T-helper 2 cell (primary cell): ENCODE measurements at places on chromosomes 1 and 21.

DNA sequence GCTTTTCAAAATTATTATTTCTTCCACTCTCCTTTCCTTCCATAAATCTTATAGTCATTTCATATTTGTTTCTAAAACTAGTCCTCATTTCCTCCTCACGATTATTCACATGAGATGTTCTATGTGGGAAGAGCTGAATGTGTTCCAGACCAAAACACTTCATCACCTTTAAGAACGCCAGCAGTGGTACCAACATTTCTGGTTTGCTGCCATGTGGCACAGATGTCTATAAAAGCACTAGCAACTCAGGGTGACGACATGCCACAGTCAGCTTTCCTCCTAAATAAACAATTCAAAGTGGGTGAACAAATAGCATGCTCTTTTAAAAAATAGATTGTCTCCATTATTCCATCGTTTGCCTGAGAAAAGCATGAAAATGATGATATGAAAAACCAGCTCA lies 1217.8 kb upstream of the ADGRL2 start:
- no peak for DNase-seq

DNA sequence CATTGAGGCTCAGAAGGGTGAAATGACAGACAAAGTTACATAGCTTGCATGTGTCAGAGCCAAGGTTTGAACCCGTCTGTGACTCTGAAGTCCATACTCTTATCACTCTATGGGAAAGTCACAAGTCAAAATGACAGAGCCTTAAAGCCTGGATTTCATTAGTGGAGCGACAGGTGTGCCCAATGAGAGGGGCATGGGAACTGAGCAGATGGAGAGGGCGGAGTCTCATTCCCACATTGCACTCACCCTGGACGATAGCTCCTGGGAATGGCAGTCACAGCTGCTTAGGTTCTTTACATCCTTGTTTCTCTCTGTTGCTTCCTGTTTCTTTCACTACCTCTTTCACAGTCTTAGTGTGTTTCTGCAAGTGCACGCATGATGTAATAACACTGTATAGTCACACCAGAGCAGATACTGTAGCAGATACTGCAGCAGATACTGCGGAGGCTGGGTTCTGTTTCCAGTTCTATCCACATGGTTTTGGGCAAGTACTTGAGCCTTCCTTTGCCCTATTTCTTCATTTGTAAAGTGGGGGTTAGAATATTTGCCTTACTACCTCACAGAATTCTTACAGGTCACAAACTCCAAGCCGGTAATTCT lies 127.2 kb downstream of the ZSCAN20 start:
- DNase-seq = no peak

DNA sequence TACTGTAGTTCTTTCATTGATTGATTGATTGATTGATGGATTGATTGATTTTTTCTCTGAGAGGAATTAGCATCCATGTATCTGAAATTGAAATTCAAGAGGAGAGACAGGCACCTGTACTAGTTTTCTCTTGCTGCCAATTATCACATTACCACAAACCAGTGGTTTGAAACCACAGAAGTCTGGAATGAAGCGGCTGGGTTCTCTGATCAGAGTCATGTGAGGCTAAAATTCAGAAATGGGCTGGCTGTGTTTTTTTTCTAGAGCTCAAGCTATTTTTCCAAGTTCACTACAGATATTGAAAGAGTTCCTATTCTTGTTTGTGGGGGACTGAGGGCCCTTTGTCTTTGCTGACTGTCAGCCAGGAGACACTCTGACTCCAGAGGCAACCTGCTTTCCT lies 10.0 kb downstream of the NBPF3 start:
- DNase-seq = no peak

DNA sequence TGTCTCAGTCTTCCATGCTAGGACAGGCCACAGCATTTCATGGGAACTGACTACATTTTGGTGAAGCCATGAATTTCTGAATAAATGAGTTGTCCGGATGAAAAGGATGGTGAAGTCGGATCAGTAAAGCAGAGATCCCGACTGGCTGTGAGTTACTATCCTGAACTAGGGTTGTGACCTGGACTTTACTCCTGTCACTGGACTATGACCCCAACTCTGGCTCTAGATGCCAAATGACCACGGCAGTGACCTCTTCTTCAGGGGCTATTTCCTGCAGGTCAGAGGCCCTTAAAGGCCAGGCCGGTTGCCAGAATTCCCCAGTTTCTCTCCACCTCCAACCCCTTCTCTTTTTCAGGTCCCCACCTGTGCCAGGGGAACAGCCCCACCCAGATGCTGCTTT lies 1.7 kb upstream of the NECTIN4 start:
- DNase-seq = no peak
